Camera-type eye (tissue), 1 donor: ENCODE measurements at places on chromosomes 16 and 17. TPM values are rescaled to one million over a fixed set of nuclear protein-coding genes. Genes with fewer than 3 reads are reported as not detected.

The GH2 gene
- not detected for total RNA-seq

The SPN gene
- total RNA-seq = 1.3 TPM

The IL32 gene
- 33.9 TPM for total RNA-seq

The KRT12 gene
- 50.0 TPM for total RNA-seq
